ENCODE measurements at places on chromosomes 3 and 15.
A peak's percentile ranks its signal among the peaks of the same experiment; 100 is the strongest.

DNA sequence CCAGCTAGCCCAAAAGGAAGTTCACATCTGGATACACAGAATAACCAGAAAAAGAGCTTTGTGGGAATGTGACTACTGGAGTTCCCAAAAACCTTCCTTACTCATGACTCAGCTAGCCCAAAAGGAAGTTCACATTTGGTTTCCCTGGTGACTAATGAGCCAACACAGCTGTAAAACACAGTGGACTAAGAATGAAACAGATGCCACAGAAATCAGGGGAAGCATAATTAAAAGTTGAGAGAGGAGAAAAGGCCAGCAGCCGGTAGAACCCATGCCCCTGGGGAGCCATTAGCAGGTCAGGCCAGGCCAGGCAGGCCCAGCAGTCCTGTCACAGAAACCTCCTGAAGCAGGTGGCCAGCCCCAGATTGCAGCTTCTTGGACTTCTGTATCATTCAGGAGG is 130.3 kb downstream of the GHSR start:
- DNase-seq = no peak

DNA sequence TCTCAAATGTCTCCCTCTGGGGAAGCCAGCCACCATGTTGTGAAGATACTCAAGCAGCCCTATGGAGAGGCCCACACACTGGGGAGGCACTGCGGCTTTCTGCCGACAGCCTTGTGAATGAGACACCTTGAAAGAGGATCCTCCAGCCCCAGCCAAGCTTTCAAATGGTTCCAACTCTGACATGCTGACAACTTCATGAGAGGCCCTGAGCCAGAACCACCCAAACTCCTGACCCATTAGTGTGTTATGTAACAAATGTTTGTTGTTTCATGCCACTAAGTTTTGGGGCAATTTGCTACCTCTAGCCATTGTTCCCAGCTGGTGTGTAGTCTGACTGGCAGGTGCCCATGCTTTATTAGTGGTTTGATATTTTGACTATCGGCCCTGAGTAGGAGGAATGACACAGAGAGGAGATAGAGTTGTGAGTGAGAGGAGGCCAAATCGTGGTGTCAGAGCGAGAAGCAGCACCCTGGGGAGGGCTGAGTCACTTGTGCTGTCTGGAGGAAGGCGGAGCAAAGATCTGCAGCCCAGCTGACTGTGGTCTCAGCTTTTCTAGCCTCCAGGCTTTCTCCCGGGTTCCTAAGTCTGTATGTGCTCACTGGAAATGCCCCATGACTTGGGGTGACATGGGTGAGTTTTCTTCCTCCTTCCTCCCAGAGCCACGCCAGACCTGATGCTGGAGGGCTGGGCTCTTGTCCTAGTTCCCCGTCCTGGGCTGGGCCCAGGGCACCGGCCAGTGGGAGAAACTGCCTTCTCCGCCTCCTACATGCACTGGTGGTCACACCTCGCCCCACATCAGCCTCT is 56.7 kb upstream of the BLM start:
- DNase-seq = peak; percentile 12

- DNase-seq = no peak
These were observed 69.2 kb upstream of the MFGE8 start for GRCh38 chr15:88982304-88982945.

- DNase-seq = no peak
These were observed 387.4 kb downstream of the EPHA6 start for GRCh38 chr3:97201814-97202213.

DNA sequence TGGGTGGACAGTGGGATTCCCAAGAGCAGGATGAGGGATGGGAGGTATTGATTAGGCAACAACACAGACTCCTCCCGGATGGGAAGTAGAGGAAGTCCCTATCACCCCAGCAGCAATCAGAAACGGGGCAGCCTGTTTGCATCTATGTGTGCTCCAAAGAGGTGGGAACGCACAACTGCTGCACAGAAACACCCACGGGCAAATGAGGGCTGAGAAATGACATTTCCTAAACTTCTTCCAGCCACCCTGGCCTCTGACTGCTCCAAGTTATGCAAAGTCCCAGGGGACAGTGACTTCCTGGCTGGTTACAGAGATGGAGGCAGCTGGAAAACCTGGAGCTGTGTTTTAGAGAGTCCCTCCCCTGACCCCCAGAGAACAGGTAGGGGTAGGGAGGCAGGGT is 42.6 kb downstream of the HCN4 start:
- no peak for DNase-seq

GRCh38 chr3:8885536-8886316 is 77.5 kb downstream of the RAD18 start:
- no peak for DNase-seq

DNA sequence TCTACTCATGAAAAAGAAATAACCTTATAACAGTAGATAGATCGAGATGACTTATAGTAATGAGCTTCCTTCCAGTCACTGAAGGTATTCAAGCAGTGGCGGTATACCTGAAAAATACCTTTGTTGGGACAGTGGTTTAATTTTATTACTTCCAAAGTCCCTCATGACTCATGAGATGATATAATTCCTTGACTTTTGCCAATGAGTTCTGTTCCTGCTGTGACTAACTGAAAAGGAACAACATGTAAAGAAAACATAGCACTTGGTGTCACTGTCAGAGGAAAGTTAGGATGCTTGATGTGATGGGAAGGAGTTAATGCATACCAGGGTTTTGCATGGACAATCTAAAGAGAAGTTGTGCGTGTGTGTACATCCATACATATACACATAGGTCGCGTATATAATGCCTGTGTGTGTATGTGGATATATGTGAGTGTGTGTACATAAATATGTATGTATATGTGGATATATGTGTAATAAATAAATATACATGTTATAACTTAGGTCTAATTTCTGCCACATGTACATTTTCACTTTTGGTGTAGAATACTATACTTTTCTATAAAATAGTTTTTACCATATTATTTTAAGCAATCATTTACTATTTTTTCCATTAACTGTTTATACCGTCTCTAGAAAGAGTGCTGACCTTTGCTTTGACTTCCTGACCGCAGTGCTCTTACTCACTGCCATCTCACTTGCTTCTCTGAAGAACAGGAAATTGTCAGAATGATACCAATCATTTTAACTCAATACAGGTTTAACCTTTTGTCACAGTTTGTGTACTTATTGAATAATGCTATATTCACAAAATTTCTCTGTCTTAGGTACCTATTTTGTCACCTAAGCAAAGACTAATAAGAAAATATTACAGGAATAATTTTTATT is 12.6 kb upstream of the PAK2 start:
- no peak for DNase-seq

- DNase-seq = no peak
These were observed 27.1 kb upstream of the ACKR4 start for GRCh38 chr3:132570016-132570415.

DNA sequence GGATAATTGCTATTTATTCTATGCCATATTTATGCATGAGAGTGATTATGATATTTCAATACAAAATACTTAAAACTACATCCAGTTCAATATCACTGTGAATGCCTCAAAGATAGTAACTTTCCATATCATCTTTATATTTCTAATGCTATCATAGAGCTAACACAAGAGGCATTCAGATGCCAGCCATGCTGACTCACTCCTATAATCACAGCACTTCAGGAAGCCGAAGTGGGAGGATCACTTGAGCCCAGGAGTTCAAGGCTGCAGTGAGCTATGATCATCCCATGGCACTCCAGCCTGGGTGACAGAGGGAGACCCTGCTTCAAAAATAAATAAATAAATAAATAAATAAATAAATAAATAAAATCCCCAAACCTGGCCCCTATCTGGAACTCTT is 498.7 kb downstream of the EPHA3 start:
- no peak for DNase-seq

DNA sequence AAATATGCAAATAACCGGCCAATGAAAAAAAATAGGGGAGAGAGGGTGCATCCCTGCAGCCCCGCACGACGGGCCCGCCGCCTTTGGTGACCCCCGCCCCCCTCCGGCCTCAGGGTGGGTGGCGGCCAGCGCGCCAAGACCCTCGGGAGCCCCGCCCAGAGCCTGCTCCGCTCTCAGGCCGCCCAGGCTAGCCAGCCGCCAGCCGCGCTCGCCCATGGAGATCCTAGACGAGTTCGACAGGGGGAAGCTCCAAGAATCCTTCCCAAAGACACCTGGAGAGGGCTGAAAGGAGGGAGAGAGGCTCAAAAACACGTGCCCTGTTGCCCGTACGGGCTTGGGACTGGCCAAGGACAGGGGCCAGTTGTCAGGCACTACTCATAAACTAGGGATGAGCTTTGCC is 434.0 kb downstream of the NR2F2 start:
- no peak for DNase-seq

DNA sequence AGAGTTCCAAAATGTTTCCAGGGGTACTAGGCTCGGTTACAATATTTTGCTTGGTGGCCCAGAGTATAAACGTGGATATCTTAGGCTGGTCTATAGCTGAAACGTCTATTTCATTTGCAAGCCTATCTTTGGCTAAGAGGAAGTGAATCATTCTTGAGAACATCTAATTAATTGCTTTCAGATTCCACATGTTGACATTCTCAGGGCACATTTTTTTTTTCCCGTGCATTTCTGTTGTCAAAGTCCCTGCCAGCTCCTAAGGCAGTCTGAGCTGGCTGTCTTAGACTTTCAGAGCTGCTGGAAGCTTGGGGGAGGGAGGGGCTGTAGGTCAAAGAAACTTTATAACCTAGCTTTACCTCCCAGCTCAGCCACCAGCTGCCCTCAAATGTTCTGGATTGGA is 23.2 kb upstream of the LAMP3 start:
- no peak for DNase-seq

DNA sequence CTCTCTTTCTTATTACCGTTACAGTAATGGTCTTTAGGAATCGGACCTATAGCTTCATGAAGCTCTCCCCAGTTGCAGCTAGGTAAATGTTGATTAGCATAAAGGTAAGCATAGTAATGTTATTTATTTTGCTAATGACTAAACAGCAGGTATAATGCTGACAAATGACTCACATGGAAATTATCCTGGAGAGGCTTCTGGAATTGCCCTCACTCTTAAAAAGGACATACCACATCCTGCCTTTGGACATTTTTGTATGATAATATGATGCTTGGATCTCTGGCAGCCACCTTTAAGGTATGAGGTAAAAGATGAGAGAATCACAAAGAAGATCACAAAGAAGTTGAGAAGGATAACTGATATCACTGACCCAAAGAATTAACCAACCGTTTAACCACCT is 238.6 kb downstream of the CHL1 start:
- no peak for DNase-seq
